Hindlimb muscle (tissue), 1 donor: ENCODE measurements at places on chromosomes 5 and 9. TPM values are rescaled to one million over a fixed set of nuclear protein-coding genes. Genes with fewer than 3 reads are reported as not detected.

RAPGEF6 gene
- polyA plus RNA-seq: 10.0 TPM

DNM1 gene
- 51.3 TPM for polyA plus RNA-seq

MACIR gene
- 13.6 TPM for polyA plus RNA-seq

CREB3 gene
- 25.6 TPM for polyA plus RNA-seq

IFNA21 gene
- polyA plus RNA-seq: not detected

MAMDC4 gene
- polyA plus RNA-seq: 5.9 TPM

PIP5K1B gene
- polyA plus RNA-seq: 1.7 TPM

TSLP gene
- polyA plus RNA-seq: 0.43 TPM

GPR107 gene
- 33.9 TPM for polyA plus RNA-seq
